ENCODE measurements at places on chromosomes 1 and 21.
A peak's percentile ranks its signal among the peaks of the same experiment; 100 is the strongest.

GRCh38 chr21:32135401-32136363 is 143.2 kb downstream of the MIS18A start:
- DNase-seq = no peak

- no peak for DNase-seq
Observed at GRCh38 chr1:169648709-169649108, 18.8 kb upstream of the SELP start.

GRCh38 chr1:61085983-61086644 is 3.8 kb downstream of the NFIA start:
- DNase-seq = no peak

GRCh38 chr1:54651608-54652007 is 10.0 kb downstream of the MROH7 start:
- DNase-seq = no peak

- DNase-seq = peak; percentile 46
Observed at GRCh38 chr1:217630711-217631591, at the start of the genes GPATCH2 and SPATA17. GPATCH2 (minus strand) TSS chr1:217631090; CDS start chr1:217630971, 119 bp downstream. SPATA17 (plus strand) TSS chr1:217631344; CDS start chr1:217631379, 35 bp downstream.

GRCh38 chr1:212722270-212722957 is 22.8 kb upstream of the BATF3 start:
- no peak for DNase-seq

- no peak for DNase-seq
Observed at GRCh38 chr1:83846138-83846537, 152.8 kb downstream of the TTLL7 start.

GRCh38 chr21:42790520-42791065 is 88.7 kb downstream of the WDR4 start:
- DNase-seq = no peak

DNA sequence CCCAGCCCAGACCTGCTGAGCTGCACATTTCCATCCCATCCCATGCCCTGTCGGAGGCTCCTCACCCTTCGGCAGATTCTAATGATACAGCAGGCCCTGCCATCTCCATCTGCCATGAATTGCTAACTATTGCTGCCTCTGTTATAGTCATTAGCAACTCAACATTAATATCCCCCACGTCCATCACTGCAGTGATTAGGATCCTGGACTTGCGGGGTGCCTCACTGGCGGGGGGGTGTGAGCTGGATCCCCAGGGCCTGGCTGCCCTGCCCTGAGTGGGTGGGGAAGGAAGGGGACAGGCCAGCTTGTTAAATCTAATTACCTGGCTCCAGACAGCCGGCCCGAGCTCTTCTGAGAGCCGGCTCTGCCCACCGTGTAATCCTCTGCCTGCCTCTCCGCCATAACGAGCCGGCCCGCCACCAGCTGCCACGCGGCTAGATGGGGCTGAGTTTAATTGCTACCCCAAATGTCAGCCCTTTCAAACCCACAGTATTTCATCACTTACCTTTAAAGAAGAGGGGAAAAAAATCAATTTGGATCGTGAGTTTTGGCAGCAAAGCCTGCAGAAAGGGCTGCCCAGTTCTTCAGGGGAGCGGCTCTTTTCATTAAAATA is 227.3 kb upstream of the CSF3R start:
- no peak for DNase-seq

DNA sequence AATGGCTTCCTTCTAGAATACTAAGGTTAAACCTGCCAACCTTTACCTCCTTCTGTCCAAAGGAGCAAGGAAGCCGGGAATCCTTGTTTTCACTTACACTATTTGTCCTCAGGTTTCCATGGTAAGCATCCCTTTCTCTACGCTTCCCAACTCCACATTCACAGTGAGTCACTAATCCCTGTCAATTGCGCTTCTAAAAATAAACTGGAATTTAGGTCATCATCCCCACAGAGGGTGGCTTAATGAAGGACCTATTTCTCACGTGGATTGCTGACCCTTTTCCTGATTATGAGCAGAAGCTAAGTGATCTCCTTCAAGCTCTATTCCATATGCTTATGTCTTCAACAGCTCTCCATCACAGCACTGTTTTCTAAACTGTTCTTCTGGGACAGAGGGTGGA is 39.9 kb upstream of the ABCA4 start:
- no peak for DNase-seq

DNA sequence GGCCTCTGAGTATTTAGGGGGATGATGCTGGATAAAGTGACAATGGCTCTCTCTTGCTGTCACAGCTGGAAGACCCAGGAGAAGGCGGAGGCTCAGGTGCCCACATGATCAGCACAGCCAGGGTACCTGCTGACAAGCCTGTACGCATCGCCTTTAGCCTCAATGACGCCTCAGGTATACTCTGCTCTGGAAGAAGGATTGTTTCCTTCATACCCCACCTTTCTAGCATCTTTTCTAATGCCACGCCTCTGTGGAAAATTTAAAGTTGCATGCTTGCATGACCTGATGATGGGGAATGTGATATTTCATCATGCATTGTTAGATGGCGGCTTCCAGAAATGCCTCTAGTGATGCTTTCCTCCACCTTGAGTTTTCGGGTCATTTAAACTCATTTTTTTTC is 2.8 kb downstream of the MAP3K7CL start:
- DNase-seq = no peak

DNA sequence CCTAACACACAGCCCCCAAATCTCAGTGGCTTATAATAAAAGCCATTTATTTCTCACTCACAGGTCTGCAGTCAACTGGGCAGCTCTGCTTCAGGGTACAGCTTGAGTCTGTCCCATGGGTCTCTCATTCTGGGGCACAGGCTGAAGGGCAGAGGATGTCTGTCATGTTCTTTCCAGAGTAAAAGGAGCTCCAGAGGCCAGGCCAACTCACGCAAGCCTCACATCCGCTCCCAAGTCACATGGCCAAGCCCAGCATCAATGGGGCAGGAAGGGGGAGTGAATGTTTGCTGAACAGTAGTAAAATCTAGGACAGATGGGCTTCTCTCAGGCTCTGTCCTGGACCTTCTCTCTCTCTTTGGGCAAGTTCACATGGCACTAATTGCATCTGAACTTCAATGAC is 7.1 kb upstream of the SSBP3 start:
- DNase-seq = no peak

DNA sequence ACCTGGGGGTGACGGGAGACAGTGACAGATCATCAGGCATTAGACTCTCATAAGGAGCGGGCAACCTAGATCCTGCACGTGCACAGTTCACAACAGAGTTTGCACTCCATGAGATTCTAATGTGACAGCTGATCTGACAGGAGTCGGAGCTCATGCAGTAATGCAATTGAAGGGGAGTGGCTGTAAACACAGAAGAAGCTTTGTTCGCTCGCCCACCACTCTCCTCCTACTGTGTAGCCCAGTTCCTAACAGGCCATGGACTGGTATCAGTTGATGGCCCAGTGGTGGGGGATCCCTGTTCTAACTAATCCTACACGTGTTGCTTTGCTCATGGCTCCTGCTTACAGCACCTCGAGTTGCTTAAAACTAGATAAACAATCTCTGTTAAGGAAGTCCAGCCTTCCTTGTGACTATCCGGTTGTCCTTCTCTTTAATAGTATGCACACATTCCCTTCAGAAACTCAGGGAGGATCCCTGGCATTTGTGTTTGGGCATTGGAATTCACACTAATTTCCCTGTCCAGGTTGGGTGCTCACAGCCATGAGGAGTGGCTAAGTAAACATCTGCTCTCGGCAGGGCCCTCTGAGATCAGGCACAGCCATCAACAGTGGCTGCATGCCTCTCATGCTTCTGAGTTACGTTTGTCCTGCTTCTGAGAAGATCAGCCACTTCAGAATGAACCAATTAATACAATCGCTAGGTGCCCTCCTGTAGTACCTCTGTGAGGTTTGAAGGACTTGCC is 21.1 kb upstream of the F3 start:
- no peak for DNase-seq
